ENCODE measurements at places on chromosomes 6 and 20.

DNA sequence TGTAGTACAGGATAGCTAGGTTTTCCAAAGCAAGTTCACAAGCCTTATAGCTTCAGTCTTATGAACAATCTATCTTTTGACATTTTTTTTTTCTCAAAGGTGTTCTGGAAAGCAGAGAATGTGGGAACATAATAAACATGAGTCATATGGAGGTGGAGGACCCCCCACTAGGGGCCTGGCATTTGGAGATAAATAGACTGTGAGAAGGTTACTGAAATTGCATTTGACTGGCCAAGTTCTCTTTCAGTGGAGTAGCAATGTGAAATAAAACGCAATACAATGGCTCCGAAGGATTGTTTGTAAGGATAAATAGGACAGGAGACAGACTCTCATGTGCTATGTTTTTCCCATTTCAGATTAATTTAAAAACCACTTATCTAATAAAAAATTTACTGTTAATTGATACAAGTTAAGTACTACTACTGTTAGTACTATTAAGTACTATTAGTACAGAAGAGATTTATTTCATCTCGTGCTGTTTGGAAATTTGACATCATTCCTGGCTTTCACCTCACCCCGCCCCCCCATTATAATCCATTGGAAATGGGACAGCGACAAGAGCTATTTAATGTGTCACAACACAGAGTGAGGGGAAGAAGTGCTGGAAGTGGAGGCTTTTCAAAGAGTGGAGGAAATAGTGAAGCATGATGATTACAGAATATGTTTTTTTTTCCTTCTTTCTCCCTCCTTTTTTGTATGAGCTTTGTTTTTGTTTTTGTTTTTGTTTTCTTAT lies 122.6 kb upstream of the ID4 start:
- DNase-seq = no peak

DNA sequence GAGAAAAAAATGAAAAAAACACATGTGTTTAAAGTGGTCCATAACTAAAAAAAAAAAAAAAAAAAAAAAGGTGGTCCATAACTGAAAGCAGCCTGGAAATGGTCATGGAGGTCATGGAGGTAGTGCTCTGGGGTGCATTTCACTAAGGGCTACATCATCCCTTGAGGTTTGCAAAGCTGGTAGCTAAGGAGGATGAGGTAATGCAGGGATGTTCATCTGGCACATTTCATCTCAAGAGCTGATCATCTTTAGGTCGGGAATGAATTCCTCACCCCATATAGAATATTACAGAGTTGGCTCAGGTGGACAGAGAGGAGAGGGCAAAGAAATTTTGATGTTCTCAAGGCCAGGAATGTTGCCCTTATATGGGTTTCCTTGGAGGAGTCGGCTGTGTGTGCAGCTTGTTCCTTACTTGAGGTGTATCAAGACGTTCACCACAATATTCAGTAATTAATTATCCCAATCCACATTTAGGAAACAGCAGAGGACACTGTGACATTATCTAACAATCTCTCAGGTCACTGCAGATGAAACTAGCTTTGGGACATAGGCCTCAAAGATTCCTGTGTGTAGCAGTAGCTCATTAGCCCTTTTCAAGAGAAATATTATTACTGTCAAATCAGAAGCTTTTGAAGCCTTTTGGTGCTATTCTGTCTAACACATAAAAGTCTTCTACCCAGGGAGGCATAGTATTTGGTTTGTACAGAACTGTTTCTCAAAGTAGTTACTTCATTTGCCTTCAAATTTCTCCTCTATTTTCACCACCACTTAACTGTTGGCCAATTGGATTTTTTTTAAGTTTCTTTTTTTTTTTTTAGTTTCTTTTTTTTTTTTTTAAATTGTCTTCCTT lies 46.8 kb downstream of the CYP24A1 start:
- no peak for DNase-seq

DNA sequence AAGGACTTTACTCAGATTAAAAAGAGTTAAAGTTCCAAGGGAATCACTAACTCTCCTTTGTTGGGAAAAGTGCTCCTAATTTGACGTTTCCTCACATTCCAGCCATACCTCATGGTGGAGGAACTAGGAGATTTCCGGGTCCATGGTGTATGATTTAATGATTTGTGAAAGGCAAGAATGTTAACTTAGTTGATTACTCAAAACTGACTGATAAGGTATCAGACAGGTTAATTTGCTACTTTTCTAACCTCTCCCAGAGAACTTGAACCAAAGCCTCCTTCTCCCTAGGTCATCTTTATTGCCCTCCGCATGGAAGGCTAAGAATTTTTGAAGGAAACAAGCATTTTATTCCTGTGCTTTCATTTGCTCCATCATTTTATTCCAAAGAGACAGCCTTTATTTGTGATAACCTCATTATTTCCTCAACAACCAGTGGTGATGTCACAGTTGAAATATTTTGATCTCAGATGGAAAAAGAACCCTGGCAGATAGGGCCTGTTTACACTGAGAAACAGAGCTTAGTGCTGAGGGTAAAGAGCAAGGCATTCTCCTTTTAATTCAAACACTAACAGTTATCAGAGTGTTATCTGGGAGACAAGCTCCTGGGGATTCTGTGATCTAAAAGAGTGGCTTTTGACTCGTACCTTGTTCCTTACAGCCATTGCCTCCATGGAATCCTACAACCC lies 57.4 kb upstream of the BMP2 start:
- DNase-seq = no peak

- peak; percentile 78 for DNase-seq
Measured at GRCh38 chr6:30819297-30819917, 64.9 kb upstream of the DDR1 start.

DNA sequence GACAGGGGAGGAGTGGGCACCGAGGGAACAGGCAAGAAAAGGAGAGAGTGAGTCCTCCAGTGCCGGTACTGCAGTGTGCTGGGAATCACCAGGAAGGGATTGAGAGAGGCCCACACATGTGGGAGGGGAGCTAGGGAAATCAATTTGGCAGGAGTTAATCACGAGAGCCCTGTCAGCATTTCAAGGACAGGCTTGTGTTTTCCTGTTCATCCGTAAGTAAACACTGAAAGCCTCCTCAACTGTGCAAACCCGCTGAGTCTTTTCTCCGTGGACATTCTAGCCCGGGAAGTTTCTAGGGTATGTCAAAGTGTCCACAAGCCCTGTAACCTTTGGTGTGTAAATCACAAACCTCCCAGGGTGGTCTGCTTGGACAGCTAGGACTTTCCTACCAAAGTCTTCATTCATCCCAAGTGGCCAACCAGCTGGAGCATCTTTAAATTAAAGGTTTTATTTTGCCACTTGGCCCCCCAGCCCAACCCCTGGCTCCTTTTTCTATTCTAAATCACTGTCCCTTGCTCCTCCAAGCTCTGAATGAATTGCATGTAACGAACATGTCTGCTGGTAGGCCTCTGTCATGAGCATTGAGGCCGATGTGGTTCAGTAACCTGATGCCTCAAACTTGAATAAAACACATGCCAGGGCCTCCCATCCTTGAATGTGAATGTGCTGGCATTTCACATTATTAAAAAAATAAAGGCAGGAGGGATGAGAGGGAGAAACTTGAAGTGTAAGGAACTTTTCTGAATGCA lies 149.1 kb downstream of the ZNF217 start:
- no peak for DNase-seq

- no peak for DNase-seq
Measured at GRCh38 chr6:3929281-3929798, 80.2 kb downstream of the FAM50B start.

DNA sequence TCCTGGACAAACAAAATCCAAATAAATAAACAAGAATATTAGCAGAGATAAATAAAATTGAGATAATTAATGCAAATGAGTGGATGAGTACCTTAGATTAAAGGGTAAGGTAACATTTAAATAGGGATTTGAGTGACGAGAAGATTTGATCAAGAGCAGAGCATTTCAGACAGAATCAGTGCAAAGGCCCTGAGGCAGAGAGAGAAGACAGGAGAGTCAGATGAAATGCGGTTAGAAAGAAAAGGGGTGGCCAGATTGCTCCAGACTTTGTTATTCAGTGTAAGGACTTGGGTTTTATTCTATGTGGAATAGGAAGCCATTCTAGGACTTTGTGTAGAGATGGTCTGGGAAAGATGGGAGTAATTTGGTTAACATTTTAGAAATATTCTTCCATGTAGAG lies 10.0 kb downstream of the RNF182 start:
- no peak for DNase-seq

DNA sequence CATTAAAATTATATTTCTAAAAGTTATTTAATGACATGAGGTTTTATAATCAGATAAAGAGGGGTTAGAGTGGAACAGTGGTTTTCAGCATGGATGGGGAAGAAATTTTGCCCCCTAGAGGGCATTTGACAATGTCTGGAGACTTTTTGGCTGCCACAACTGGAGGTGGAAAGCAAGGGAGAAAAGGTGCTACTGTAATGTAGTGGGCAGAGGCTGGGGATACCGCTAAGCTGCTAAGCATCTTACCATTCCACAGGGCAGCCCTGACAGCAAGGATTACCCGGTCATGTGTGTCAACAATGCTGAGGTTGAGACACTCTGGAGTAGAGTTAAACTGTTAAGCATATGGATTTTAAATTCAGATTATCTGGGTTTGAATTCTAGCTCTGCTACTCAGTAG lies 52.9 kb upstream of the FABP7 start:
- DNase-seq = no peak

- no peak for DNase-seq
Measured at GRCh38 chr20:46213946-46214823, 94.1 kb downstream of the CDH22 start.

- DNase-seq = no peak
Measured at GRCh38 chr6:26576407-26576843, 20.3 kb upstream of the ABT1 start.

DNA sequence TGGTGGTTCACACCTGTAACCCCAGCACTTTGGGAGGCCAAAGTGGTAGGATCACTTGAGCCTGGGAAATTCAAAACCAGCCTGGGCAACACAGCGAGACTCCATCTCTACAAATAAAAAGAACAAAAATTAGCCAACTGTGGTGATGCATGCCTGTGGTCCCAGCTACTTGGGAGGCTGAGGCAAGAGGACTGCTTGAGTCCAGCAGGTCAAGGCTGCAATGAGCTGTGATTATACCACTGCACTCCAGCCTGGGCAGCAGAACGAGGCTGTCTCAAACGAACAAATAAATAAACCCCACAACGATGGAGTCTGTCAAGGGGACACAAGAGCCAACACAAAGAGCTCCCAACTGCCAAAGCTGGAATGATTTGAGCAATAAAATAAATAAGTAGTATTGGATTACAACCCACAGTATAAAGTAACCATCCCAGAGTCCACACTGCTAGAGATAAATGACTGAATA lies 13.5 kb downstream of the ZMYND8 start:
- DNase-seq = no peak

- no peak for DNase-seq
Measured at GRCh38 chr6:122392564-122393350, 6.7 kb upstream of the HSF2 start.

DNA sequence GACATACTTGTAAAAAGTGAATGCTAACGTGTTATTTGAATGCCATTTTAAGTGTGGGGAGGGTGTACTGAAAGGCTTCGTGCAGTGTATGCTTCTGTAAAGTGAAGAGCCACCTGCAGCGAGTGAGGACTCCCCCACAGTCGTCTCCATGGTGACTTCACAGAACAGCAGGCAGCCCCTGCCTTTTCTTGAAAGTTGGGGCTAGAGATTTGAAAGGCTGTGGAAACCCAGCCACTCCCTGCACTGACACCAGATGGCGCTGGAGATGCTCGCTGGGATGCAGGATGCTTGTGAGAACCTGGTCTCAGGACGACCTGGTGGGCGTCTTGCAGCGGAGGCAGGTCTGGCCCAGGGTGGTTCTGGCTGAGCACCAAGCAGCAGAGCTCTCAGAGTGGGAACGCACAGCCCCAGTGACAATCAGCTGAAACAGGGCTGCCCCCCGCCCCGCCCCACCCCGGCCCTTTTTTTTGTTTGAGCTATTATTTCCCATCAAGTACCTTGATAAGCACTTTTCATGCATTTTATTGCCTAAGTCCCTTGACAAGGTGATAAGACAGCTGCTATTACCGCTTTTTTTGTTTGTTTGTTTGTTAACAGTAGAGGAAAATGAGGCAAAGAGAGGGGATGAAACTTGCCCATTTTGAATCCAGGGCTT lies 150.3 kb downstream of the SYCP2 start:
- DNase-seq = no peak

DNA sequence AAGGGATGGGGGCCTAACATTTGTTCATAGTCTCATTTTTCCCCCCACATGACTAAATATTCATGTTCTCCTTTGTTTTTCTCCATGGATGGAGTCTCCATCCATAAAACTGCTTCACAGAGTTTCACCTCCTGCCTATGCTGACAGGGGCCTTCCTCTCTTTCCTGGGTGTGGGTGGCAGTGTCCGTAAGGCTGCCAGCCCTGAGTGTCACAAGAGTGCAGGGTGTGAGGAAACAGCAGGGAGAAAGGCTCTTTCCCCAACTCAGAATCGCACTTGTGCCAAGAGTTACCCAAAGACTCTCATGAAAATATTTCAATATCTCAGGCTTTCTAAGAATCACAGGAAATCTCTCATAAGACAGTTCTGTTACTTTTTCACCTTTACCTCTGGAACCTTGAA lies 346.2 kb upstream of the MMS22L start:
- DNase-seq = no peak

DNA sequence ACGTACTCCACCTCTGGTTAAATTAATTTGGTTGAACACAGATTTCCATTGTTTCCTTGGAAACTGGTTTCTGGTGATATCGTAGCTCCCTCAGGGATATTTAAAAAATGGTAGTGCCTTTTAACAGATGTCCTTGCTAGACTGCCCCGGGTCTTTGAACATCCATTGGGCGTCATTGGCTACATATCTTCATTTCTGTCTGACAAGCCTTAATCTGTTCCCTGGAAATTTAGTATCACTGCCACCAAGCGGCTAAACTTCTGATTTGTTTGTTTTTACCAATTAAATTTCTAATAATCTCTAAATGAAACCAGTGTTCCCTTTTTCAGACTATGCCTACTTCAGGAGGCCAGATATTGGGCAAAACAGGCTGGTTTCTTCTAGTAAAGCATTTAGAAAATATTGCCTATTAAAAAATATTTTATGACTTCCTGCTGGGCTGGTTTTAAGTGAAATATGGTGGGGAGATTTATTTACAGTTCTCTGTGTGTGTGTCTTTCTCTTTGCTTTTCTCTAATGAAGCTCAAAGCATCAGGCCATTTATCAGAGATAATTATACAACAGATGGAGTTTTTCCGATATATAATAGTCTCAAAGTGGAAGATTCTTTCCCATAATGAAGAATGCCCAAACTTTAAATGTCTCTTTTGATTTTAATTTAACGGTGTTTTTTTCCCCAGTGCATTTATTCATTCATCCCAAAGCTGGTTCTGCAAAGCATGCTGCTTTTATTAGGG lies 249.5 kb downstream of the ZFAND3 start:
- no peak for DNase-seq

DNA sequence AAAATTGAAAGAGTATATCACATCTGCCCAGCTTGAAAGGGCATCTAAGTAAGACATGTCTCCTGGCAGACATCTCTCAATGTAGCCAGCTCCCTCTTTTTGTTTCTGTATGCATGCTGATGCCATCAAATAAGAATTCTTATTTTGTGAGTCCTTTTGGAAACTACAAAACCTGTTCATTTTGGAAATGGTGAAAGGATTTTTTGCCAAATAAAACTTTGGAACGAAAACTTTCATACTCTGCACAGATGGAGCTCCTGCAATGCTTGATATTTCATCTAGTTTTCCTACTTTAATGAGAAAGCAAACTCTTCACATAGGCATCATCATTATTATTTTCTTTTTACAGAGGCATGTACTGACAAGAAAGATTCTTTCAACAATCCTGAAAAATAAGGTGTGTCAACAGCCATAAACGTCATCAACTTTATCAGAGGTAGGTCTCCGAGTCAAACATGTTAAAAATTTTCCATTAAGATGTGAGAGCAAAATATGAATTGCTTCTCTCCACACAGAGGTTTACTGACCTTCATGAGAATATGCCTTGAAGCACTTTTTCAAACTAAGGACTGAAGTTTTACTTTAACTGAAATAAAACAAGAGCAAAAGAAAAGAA lies 26.2 kb upstream of the CMTR1 start:
- DNase-seq = no peak

All from activated T-cell treated with anti-CD3 and anti-CD28 coated beads for 4 hours (primary cell).